Cerebellar cortex (tissue), 1 donor: ENCODE measurements at places on chromosomes 6 and 20.

GRCh38 chr20:48747840-48748414, 79.9 kb downstream of the PREX1 start:
- DNase-seq, result no peak

- DNase-seq, result peak; percentile 70
Observed at GRCh38 chr6:124961777-124962638, at the start of gene RNF217. RNF217 (plus strand) TSS chr6:124962437; CDS start chr6:124962545, 108 bp downstream.

GRCh38 chr6:33613795-33614168, 7.3 kb upstream of the ITPR3 start:
- DNase-seq, result no peak

DNA sequence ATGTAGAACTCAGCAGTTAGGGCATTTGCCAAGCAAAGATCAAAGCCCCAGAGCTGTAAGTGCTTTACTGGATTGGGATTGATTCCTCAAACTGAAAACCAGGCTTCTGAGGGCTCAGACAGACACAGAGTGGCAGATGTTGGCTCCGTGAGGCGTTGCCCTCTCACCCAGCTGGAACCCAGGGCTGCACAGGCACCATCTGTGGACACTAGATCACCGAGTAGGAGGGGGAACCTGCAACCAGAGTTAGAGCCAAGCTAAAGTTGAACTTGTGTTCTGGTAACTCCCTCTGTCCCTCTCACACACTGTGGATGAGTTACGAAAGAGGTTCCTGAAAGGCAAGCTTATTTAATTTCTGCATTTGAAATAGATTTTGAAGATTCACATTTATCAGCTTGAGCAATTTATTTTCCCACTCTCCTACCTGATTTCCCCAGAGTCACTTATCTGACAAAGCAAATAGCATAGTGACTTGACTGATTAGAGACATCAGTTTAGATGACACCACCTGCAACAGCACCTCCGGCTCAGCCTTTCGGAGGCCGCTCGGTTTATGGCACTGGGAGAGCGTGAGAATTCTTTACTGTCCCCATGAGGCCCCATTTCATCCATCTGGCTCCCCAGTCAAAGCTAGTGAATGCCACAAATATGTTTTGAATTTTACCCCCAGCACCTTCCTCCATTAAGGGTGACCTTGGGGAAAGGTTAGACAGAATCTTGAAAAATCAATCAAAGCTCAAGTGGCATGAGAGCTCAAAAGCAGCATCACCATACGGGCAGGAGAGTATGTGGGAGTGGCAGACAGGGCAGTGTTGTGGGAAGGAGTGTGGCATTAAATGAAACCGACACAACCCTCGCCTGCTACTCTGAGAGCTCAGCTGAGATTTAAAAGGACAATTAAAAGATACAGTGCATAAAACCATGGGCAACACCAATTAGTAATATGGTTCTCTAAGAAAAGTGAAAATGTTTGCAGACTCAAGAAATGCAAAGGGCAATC, 48.5 kb downstream of the RPF2 start:
- DNase-seq, result no peak
